ENCODE measurements at places on chromosomes 5 and 9.

GRCh38 chr9:71908825-71909224 lies 2.2 kb downstream of the ABHD17B start:
- DNase-seq = no peak

- DNase-seq = no peak
Measured at GRCh38 chr5:176695073-176695472, 47.8 kb downstream of the TSPAN17 start.

DNA sequence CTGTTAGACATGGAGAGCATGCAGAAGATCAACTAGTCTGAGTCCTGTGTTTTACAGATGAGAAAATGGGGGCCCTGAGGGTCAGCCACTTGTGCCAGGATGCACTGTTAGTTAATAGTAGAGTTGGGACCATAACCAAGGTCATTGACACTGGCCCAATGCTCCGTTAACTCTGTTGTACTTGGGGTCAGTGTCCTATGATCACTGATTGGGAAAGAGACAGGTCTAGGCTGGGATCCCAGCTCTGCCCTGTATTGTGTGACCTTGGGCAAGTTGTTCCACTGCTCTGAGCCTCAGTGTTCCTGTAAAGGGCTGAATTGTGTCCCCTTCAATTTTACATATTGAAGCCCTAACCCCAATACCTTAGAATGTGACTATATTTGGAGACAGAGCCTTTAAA lies 70.0 kb downstream of the GDNF start:
- no peak for DNase-seq

DNA sequence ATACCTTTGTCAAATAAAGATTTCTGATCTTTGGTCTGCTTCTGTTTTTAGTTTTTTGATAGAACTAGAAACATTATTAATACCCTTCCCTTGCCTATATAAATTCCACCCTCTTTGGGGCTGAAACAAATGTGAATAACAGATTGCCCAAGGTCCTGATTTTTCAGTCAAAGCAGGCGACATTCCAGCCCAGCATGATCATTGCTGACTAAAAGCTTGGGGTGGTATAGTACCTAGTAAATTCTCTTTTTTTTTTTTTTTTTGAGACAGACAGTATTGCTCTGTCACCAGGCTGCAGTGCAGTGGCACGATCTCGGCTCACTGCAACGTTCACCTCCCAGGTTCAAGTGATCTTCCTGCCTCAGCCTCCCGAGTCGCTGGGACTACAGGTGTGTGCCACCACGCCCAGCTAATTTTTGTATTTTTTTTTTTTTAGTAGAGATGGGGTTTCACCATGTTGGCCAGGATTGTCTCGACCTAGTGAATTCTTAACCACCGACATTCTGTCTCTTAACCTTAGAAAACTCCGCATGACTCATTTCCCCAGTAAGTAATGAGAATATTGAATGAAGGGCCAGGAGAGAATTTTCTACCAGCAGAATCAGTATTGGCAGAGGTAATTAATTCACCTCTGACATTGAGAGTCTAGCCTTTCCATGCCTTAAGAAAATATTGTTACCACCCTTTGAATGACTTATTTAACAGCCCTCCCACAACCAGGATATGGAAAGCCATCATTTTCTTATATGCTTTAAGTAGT lies 226.4 kb downstream of the GNA14 start:
- DNase-seq = no peak

DNA sequence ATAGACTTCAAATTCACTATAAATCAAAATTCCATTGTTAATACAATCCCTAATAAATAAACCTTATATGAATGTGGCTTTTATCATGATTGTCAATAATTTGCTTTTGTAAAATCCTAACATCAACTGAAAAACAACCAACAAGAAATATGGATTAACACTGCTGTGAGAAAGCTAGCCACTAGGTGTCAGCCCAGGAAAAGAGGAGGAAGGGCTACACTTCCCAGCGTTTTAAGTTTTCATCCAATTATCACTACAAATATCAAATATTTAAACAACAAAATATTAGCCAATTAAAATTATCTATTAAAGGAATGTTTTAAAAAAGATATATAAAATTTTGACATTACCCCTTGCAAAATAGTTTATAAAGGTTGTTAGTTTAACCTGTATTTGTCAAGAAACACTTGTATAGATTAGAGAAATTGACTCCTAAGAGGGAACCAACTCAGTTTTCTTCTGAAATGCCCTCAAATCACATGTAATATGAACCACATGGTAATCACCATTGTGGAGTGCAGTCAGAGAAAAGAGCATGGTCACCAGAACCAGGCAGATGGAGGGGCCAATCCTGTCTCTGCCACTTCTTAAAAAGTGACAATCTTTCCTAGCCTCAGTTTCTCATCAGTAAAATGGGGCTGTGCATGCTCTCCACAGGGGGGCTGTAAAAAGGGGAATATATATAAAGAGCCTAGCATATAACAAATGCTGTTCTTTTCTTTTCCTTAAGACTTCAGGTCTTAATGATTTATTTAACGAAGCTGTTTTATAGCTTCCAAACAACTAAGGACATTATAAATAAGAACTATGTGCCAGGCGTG lies 188.2 kb downstream of the CRB2 start:
- DNase-seq = no peak

DNA sequence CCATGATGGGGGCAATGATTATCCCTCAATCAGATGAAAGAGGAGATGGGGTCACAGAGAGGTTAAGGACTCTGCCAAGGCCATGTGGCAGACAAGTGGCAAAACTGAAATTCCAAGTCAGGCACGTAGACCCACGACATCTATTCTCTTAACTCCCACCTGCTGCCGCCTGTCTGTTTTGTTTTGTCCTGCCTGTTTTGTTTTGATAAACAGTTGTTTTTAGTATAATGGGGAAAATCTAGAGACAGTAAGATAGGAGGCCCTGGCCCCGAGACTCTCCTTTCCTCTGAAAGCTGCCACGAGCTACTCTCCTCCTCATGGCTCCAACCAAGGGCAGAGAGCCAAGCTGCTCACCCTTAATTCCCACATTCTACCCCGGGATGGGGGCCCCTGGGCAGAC lies 4.9 kb downstream of the FSTL4 start:
- DNase-seq = no peak

DNA sequence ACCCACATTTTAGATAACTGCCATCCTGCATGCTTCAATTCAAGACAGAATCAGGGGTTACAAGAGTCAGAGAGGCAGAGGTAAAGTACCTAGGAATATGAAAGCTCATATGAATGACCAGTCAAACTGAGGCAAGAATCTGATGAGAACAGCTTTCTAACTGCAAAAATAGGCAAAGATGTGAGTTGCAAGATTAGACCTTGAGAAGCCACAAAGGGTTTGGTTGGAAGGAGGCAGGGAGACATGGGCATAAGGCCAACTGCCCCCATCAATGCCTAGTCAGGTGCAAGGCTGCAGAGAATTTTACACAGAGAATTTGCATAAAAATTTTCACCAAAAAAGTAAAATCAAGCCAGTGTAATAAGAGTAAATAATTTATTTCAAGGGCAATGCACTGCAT lies 12.8 kb downstream of the FAM114A2 start:
- no peak for DNase-seq

DNA sequence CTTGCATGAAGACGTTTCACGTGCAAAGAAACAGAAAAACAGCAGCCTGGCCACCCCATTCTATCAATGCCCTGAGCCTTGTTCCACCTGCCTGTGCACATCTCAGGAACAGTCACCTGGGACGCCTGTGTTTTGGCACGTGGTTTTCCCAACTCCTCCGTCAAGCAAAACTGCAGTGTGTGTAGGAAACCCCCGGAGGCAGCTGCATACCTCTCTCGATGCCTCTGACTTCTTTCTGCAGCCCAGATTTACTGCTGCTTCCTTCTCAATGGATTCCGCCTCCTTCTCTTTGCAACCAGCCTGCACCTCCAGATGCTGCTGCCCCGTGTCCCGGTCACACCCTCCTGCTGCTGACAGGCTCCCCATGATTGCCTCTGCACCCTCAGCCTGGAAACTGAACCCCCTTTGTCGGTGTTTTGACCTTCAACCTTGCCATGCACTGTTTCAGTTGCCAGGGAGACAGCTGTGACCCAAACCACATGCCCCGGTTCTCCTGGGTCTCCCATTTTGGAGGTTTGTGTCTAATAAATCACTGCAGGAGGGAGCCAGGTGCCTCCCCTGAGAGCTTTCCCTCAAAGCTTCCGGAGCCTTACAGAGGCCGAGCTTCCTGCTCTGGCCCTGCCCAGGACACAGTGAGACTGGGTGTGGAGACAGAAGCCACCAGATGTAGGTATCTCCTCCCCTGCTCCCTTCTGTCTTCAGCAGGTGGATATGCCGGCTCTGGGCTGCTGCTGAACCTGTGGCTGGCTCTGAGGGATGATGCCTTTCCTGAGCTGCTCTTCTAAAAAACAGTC lies 395.5 kb upstream of the IRX1 start:
- DNase-seq = no peak

DNA sequence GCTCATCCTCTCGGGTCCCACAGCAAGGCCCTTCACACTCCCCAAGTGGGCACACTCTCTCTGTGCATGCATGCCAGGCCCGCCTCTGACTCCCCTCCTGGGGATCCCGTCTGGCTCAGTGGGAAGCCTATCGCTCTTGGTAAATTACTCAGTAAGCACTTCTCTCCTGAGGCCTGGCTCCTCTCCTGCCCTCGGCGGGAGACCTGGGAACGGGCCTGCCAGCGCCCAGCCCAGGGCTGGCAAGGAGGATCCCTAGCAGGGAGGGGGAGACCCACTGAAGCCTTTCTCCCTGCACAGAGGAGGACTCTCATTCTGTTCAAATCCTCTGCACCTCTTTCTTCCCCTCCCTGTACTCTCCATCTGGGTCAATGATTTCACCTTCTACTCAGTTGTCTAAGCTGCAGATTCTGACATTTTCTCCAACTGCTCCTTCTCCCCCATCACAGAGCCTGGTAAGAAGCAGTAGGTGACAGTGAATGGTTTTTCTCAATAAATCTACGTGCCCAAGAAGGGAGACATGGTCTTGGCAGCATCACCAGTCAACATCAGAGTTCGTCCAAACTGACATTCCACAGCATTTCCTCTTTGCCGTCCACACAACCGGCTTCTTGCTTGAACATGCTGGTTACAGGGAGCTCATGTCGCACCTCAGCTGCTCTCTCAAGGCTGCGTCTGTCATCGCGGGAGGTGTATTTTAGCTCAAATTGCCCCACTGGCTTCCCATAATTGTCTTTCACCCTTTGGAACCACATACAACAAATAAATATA lies 81.9 kb downstream of the GPR21 start:
- DNase-seq = no peak

DNA sequence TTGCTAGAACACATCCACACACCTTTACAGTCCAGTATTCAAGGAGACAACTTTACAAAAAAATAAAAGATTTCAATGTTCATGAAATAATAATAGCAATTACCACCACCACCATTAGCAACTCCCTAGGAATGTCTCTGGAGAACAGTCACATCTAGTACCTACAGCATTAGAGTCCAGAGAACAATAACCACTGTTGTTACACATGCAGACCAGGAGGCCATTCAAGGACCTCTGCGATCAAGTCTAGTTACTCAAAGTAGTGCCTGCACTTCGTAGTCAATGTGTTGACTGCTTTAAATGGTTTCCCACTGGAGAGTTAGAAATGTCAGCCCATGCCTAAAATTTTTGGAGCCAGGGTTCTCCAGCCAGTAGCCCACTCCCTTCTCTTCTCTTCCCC lies 244.4 kb downstream of the DEPDC1B start:
- DNase-seq = no peak

GRCh38 chr5:51908215-51908614 lies 525.0 kb downstream of the ISL1 start:
- DNase-seq = no peak

DNA sequence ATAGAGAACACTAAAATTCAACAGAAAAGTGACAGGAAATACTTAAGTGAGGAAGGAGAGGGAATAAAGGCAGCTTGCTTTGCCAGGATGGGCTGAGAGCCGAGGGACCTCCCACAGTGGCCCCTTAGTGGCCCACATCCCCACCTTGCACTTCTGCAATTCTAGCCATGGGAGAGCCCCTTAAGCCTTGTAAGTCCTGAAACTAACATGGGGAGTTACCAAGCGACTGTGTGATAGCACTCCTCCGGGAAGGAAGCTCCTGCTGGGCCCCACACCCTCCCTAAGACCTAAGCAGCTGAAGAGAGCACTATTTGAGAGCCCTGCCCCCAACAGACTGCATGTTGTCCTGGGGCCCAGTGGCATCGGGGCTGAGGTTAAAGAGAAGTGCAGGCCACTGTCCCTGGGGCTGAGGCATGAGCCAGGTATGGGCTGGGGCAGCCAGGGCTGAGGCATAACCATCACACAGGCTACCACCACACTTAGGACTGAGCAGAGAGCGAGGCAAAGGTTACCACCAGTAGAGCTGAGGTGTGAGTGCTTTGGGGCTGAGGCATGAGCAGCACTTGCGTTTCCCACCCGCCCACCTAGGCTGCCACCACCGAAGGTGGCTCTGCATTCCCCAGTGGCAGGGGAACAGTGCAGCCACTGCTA lies 301.8 kb upstream of the TRPC7 start:
- no peak for DNase-seq

- DNase-seq = no peak
Measured at GRCh38 chr5:173103411-173103810, 40.9 kb upstream of the BNIP1 start.

DNA sequence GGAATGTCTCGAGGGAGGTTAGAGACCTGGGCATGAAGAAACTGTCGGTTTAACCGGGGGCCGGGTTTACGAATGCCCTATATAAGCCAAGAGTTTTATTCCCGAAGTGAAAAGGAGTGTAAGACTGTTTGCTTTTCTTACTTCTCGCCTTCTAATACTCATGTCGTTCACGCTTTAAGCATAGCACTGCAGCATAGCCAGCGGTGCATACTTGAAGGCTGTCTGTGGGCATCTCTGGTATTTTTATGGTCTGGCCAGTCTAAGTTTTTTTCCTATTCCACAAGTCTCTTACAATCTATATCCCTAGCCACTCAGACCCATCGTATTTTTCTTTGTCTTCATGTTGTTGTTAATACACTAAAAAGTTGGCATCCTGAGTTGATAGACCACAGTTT lies 1.2 kb downstream of the UHRF2 start:
- no peak for DNase-seq

- no peak for DNase-seq
Measured at GRCh38 chr5:65356274-65356673, 125.4 kb downstream of the ADAMTS6 start.

DNA sequence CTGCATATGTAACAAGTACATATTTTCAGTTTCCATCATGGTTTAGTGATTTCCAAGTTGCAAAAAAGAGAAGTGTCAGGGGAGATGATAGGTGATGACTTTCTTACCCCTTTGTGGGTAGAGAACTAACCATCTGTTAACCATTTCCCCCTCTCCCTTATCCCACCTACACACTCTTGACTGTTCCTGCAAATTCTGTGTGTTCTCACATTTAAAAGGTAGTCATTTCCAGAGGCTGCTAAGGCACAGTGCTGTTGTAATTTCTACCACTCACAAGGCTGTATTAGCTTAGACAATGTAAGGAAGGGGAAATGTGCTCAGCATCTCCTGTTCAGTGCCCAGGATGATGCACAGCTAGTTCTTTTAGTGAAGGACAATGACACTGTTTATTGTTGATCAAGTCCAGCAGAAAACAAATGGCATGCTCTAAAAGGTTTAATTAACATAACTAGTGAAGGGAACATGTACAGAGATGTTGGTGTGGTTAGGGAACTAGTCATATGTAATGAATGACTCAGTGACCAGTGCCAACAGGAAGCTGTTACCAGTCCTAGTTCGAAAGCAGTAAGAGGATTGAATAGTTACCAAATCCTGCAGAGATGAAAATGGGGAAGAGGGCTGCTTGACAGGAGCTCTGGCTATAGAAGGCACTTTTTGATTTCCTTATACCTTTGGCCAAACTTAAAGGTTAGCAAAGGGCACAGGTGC lies 165.1 kb downstream of the PLK2 start:
- DNase-seq = no peak

- DNase-seq = no peak
Measured at GRCh38 chr5:133354323-133355185, 257.8 kb downstream of the FSTL4 start.

- no peak for DNase-seq
Measured at GRCh38 chr5:109803854-109804253, 114.1 kb downstream of the MAN2A1 start.

Measured in stimulated activated naive CD4-positive, alpha-beta T cell (primary cell).